Choroid plexus epithelial cell (primary cell): ENCODE measurements at places on chromosomes 7 and 10.

DNA sequence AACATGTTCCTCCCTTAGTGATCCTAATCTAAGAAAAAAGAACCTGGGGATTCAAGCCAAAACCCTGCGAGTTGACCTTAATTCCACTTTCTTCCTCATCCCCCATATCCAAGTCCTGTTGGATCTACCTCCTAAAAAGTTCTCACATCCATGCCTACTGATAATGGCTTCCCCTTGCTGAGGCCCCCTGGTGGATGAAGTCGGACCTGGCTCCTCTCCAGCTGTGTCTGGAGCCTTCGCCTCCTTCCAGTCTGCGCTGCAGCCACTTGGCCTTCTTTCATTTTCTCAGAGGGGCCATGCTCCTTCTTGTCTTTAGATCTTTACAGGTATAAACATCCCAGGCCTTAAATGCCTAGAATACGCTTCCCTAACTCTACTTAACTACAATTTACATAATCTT lies 8.1 kb downstream of the PDE1C start:
- peak; percentile 22 for DNase-seq

GRCh38 chr7:55481155-55481554 lies 91.1 kb downstream of the VOPP1 start:
- DNase-seq, result no peak

DNA sequence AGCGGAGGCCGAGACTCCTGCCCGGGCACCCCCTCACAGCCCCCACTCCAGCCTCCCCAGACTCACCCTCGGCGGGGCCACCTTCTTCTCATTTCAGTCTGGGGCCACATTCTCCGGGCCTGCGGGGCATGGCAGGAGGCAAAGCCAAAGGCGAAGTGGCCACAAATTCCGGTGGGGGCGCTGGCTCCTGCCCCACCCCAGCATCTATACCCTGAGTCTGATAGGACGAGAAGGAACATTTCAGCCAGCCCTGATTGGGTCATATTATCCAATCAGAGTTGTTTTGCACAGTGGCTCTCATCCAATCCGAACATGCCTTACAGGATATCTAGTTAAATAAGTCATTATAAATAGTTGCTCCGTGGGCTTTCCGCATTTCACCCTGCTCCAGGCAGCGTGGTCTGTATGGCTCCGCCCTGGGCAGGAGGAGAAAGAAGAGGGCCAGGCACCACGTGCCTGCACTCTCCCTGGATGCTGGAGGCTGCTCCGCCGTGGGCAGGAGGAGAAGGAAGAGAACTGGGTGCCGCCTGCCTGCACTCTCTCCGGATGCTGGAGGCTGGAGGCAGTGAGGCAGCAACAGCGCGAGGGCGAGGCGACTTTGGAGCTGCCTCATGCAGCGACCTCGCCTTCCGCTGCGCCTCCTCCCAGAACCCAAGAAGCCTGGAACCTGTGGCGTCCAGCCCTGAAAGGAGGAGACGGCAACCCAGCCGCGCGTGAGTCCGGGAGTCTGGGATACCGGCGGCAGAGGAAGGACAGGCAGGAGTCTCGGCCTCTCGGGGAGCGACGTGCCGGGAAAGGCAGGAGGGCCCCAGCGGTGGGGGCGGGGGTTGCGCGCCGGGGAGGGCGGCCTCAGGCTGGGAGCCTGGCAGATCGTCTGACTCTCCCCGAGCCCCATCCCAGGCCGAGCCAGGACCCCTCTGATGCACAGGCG lies 162.9 kb downstream of the ZNF33B start:
- DNase-seq, result peak; percentile 34

- DNase-seq, result no peak
These were observed 41.9 kb downstream of the DRGX start for GRCh38 chr10:49353895-49354566.

DNA sequence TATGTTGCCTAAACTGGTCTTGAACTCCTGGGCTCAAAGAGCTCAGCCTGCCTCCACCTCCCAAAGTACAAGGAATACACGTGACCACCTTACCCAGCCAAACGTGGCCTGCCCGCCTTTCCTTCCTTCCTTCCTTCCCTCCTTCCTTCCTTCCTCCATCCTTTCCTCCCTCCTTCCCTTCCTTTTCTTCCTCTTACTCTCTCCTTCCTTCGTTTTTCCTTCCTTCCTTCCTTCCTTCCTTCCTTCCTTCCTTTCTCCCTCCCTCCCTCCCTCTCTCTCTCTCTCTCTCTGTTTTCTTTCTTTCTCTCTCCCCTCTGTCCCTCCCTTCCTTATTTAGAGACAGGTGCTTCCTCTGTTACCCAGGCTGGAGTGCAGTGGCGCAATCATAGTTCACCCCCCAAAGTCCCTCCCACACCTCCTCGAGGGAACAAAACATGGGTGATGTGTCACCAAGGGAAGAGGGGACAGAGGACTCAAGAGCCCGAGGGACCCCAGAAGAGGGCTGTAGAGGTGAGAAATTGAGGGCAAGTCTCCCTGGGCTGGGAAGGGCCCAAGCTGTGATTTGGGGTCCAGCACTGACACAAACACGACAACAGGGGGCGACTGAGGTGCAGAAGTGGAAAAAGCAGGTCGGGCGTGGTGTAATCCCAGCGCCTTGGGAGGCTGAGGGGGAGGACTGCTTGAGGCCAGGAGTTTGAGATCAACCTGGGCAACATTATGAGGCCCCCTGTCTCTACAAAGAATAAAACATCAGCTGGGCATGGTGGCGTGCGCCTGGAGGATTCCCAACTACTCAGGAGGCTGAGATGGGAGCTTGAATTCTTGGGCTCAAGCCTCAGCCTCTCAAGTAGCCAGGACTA lies 28.1 kb downstream of the EPHB4 start:
- peak; percentile 78 for DNase-seq

GRCh38 chr7:35747611-35748010 lies 52.7 kb upstream of the HERPUD2 start:
- no peak for DNase-seq

DNA sequence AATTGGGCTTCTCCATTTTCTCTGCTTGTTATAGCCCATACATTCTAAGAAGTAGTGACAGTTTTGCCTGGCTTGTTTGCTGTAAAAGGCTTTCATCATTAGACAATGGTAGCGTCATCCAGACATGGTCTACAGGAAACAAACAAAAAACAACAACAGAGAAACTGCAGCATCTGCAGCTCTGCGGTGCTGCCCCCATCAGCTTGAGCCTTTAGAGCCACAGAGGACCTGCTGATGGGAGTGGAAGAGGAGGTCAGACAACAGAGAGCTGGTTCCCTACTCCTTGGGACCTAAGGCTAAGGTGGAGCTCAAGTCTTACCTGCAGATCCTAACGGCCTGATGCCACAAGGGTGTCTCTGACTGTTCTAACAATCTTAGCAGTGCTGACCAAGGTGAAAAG lies 3.1 kb downstream of the INA start:
- DNase-seq, result no peak

DNA sequence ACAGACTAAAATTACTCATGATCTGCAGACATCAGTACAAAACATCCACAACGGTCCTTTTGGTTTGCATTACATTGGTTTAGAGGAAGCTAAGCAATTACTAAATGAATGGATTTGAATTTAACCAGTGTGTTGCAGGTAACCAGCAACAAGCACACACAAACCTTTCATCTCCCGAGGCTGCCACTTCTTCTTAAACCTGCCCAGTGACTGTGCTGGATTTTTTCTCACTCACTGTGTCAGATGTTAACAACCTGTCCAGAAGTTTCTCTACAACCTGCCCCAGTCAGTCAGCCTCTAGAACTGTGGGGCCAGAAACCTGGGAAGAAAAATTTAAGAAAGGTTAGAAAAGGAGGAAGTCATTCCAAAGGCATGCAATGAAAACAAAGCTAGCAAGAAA lies 2.4 kb upstream of the MEOX2 start:
- no peak for DNase-seq

GRCh38 chr10:35435824-35436223 lies 99.5 kb downstream of the CCNY start:
- DNase-seq, result no peak

- DNase-seq, result no peak
These were observed 36.3 kb downstream of the JAZF1 start for GRCh38 chr7:28144266-28144665.

GRCh38 chr7:104973909-104974415 lies 40.0 kb upstream of the KMT2E start:
- peak; percentile 75 for DNase-seq

- DNase-seq, result no peak
These were observed 233.1 kb upstream of the CSTF2T start for GRCh38 chr10:51932530-51932929.

- peak; percentile 21 for DNase-seq
These were observed 190.4 kb downstream of the HDAC9 start for GRCh38 chr7:18685971-18686370.

- no peak for DNase-seq
These were observed 14.8 kb upstream of the ANKRD1 start for GRCh38 chr10:90935581-90936275.

DNA sequence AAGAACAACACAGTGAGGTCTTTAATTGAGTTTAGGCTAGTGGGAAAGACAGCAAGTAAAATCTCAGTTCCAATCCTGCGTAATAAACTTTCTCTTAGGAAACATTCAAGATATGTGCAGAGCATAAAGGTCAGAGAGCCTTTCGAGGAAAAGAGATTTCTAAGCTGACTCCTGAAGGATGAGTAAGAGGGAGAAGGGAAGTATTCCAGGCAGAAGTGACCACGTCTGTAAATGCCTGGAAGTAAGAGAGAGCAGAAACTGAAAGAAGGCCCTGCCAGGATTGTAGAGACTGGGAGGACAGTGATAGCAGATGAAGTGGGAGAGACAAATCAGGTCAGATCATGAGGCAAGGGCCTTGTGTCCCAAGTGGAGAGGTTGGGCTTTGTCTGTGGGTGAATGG lies 41.8 kb downstream of the PNLIPRP3 start:
- DNase-seq, result no peak

GRCh38 chr7:31271641-31272405 lies 68.7 kb downstream of the NEUROD6 start:
- DNase-seq, result no peak

DNA sequence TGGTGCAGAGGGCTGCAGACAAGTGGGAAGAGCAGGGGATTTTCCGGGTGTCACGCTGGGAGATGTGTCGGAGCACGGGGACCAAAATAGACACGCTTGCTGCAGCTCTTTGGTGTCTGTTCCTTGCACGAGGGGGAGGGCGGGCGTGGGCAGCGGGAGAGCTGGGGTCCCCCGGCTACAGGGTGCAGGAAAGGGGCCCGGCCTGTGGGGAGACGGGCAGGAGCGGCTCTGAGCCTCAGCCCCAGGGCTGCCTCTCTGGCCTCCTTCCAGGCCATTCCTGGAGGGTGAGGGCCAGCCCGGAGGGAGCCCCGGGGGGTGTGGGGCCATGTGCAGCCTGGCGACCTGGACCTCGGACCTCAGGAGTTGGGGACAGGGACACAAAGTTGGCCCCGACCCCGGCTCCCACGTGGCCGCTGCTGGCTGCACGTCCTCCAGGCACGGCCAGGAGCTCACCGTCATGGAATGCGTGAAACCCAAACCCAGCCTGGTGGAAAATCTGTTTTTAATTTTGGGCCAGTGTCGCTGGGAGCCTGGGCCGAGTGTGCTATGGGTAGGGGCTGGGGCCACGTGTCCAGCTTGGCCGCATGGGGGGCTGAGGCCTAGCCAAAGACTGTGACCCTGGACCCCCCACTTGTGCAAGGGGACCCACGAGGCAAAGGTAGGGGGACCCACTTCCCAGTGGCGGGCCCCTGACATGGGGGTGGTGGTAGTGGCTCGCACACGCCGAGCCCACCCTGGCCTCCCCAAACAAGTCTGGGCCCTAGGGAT lies 6.6 kb downstream of the TTYH3 start:
- DNase-seq, result peak; percentile 54

DNA sequence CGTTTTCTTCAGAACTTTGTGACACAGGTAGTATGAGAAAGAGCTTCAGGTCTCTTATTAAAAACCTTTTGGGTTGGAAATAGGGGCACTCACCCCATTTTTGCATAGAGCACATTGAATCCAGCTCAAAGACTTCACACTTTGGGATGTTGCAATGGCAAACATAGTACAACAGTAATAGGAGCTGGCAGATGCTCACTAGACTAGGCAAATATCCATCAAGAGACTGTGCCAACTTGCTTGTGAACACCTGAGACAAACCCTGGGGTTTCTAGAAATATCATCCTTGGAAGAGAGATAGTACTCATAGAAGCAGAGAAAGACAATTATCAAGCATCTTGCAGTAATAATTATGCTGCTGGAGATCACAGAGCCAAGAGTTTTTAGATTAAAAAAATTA lies 280.0 kb downstream of the CACNA2D1 start:
- DNase-seq, result no peak

DNA sequence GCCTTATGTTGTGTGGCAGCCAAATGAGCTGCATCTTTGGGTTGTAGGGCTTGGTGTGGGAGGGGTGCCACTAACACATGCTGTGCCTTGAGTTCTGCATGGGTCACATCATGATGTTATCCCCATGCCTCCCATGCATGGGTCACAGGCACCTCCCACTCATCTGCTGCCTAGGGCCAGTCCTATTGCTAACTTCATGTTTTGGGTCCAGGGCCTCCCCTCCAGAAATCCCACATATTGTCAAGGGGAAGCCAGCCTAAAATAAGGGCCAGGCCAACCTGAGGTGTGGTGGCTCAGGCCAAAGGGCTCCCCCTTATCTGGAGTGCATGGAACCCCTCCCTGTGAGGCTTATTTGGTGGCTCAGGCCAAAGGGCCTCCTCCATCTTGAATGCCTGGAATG lies 299.0 kb downstream of the RPS24 start:
- no peak for DNase-seq

- DNase-seq, result no peak
These were observed 95.6 kb upstream of the ASAH2 start for GRCh38 chr10:50346942-50347341.

DNA sequence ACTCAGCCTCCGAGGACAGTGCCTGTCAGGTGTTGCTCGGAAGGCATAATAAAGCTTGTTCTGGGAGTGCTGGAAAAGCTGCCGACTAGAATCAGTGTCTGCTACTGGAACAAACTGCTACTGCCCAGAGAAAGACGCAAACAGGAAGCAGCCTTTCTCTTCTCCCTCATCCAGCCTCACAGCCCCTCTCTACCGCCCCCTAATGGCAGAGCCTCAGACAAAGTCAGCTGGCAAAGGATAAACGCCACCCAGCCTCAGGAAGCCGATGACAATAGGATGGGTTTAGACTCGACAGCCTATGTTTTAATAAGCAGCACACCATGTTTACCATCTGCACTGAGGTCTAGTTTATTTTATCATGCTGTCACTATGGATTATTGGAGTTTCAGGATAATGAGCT lies 169.5 kb upstream of the LYZL1 start:
- DNase-seq, result peak; percentile 39

- DNase-seq, result peak; percentile 76
These were observed 37.8 kb upstream of the GARS1 start for GRCh38 chr7:30556840-30557239.

DNA sequence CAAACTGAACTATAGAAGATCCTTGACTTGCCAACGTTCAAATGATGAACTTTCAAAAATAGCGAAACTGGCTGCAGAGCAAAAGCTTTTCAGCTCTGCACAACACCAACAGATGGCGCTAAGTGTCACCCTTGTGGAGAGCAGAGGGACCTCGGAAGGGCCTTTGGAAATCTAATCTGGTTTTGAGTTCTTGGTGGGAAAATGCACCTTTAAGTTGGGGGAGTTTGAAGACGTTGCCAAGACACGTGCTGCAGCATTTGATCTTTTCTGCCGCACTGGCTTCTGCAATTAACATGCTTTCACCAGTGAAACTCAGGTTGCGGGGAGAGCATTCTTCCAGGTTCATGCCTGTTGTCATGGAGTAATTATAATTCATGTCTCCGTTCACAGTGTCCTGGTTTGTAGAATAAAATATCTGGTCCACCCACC lies 26.3 kb upstream of the WDR11 start:
- DNase-seq, result peak; percentile 35

- DNase-seq, result no peak
These were observed 18.3 kb downstream of the LEP start for GRCh38 chr7:128259131-128260061.
